ENCODE measurements at places on chromosomes 1 and 21.

DNA sequence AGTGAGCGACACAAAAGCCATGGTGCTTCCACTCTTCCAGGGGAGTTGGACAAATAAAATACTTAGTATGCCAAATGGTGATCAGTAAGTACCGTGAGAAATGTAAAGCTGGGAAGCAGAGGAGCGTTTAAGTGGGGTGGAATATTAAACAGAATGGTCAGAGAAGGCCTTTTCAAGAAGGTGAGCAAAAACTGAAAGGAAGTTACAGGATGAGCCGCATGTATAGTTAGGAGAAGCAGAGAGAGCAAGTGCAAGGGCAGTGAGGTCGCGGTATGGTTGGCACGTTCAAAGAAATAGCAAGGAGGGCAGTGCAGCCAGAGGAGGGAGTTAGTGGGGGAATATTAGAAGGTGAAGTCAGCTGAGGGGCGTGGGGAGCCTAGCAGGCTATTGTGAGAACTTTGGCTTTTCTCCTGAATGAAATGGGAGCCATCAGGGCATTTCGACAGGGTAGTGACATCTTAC is 748 bp upstream of the ATP6V0B start:
- no peak for DNase-seq

DNA sequence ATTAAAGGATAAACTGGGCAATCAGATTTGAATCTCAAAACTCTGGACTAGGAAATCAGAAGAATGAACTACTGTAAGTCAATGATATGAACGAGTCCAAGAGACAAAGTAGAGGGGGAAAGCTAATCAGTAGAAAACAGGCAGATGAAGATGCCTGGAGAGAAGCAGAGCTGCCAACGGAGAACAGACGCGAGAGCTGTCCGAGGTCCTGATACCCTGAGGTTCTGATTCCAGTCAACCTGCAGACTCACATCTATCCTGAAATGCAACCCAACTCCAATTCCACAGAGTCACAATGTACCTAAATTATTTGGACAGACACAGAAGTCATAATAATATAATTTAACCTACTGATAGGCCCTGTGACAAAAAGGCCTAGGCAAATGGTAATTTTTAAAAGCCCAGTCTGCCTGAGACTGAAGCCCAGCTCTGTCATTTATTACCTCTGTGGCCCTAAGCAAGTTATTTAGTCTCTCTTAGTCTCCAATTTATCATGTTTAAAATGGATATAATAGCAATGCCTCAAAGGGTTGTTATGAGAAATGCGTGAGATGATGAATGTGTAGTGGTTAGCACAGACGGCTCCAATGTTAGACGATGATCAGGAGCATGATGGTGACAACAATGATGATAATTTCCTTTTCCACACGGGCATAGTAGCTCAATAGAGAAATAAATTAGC is 33.4 kb downstream of the RGS7 start:
- DNase-seq, result peak; percentile 3

DNA sequence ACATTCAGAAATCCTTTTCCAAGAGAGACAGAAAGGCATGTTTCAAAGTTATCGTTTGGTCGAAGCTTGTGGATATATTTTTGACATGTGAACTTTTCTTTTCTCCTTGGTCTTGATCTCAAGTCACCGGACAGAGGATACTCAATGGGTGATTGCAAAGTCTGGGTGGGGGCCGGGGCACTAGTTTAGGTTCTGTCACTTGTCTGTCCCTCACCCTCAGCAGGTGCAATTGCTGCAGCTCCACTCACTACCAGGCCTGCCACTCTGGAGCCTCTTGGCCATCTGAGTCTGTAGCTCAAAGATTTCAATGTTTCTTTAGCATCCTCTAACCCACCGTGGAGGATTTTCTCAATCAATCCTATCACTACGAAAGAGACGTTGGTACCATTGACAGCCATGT is 246.0 kb upstream of the C1orf174 start:
- no peak for DNase-seq

GRCh38 chr1:14739082-14739832 is 140.8 kb downstream of the KAZN start:
- DNase-seq, result no peak

DNA sequence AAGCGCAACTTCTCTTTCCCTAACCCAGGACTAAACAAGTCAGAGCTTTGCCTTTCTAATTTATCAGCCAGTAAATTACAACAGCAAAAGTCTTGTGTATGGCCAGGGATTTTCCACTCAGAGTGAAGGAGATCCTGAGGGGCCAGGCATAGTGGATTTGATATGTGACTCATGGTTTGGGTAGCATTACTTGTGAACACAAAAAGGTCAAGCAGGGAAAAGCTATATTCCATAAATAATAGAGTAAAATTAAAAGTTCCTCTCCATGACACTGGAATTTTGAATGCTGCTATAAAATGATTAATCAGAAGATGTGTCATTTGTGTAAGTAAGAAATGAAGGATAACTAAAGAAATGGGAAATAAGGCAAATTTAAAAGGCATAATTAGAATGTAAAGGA is 284.8 kb downstream of the HLX start:
- DNase-seq, result no peak

- DNase-seq, result peak; percentile 85
Measured at GRCh38 chr1:23777979-23778814, at the start of gene PITHD1. Gene PITHD1 (plus strand): TSS chr1:23778418. CDS start chr1:23778516, 98 bp downstream.

GRCh38 chr1:2103901-2104590 is 53.8 kb downstream of the PRKCZ start:
- DNase-seq, result no peak

DNA sequence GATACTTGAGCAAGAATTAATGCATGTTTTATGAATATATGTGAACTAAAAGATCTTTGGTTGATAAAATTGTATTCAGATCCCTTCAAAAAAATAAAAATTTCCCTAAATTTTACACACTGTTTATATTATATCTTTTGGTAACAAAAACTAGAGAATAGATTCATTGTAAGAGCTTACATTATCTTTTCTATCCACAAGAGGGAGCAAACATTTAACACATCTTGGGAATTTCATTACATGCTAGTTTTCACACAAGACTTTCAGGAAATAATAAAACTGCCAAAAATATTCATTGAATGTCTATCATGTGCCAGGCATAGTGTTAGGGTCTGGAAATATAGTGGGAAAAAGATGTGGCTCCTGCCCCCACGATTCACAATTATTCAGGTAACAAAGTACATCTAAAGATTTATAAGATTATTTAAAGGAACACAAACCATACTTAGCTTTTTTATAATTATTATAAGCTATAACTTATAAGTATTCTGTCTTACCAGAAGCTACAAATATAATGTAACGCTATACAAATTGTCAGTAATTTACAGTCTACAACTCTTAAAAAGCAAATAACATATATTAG is 30.6 kb downstream of the FAF1 start:
- no peak for DNase-seq

- no peak for DNase-seq
Measured at GRCh38 chr1:158978730-158979129, 31.0 kb upstream of the IFI16 start.
